ENCODE measurements at places on chromosomes 3 and 15.

DNA sequence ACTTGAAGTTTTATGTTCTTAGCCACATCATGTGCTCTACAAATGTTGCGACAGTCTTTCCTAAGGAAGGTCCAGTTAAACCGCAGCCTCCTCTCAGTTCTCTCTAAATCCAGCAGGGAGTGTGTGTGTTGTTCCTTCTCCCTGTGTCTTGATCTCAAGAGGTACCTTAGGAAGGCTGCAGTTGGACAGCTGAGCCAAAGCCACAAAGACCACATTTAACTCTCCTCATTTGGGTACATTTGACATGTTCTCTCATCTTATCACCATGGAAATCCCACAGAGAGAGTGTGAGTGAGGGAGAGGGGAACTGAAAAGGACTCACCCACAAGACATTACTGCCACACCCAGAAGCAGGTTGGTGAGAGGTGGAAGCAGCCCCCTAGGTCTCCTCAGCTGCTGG lies 79.5 kb downstream of the CD200R1L start:
- DNase-seq, result peak; percentile 29

GRCh38 chr15:92123962-92124656 lies 269.6 kb upstream of the ST8SIA2 start:
- no peak for DNase-seq

DNA sequence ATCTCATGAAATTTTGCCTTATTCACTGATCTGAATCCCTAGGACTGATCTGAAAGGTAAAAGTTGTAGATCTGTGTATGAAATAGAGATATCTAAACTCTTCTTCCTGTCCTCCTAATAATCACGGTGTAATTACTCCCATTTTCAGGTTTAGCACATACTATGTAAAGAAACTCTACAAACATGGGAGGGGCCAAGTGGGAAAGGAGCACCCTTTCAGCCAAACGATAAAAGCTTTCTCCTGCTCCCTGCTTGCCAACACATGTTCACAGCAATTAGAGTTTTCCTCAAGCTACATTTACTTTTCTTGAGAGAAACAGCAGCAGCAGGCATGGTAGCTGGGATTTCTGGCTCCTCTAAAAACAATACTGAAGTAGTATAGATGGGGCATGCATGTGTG lies 71.6 kb downstream of the CHAC1 start:
- DNase-seq, result no peak

- no peak for DNase-seq
Measured at GRCh38 chr3:115628075-115628412, 4.7 kb downstream of the GAP43 start.

DNA sequence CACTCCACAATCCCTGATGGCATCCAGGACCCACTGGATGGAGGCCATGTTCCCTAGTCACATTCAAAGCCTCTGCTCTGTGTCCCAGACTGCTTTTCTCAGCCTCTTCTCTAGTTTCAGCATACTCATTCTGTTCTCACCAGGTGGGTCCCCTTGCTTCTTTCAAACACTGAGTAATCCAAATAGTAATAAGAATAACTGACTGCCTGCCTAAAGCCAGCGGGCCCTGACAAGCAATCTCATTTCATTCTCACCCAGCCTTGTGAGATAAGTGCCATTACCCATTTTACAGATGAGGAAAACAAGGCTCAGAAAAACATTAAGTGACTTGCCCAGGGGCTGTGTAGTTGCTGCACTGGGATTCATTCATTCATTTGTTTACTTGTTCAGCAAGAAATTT lies 25.4 kb downstream of the MAPKAPK3 start:
- DNase-seq, result no peak

DNA sequence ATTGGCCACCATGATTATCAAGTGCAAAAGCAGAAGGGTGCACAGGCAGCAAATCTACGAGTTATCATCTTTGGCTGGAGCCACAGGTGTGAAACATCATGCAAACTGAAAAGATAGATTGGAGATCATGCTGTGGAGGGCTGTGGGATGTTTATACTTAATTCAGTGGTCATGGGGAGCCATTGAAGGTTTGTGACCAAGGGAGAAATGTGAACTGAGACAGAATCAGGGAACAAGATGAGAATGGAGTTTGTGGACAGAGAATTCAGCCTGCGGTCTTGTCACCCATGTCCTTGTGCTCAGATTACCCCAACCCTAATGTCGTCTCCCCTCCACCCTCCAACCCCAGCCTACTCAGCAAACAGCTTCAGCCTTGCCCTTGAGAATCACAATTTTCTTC lies 62.9 kb upstream of the ACAN start:
- DNase-seq, result no peak

DNA sequence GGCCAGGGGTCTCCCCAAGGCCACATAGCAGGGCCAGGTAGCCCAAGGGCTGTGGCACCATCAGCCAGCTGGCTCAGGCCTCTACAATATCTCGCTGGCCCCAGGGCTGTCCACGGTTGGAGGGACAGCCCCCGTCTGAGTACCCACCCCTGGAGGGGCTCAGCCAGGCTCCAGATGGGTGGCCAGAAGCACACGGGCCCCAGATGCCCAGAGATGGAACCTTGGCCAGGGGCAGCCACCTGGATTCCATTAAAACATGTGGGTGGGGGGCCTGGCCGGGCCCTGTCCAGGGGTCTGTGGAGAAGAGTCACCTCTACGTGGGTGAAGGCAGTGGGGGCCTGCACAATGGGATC lies 8.4 kb downstream of the CSPG4 start:
- no peak for DNase-seq

Measured in GM06990 (cell line).